ENCODE measurements at places on chromosomes 12 and 14. TPM values are rescaled to one million over a fixed set of nuclear protein-coding genes. Genes with fewer than 3 reads are reported as not detected.

The DAD1 gene
- 187 TPM for total RNA-seq

The MED6 gene
- total RNA-seq = 13.9 TPM

The CDCA3 gene
- 0.25 TPM for total RNA-seq

The TNFRSF1A gene
- 36.9 TPM for total RNA-seq

The CCNK gene
- total RNA-seq = 33.4 TPM

The FCF1 gene
- 15.3 TPM for total RNA-seq

The RPAP3 gene
- total RNA-seq = 7.9 TPM

The INHBE gene
- total RNA-seq = 181 TPM

The SERPINA4 gene
- 150 TPM for total RNA-seq

The AKAP6 gene
- 3.2 TPM for total RNA-seq

Data from liver (tissue), 10 donors.